NCI-H460 (cell line): ENCODE measurements at places on chromosomes 16 and 17. TPM values are rescaled to one million over a fixed set of nuclear protein-coding genes. Genes with fewer than 3 reads are reported as not detected.
A peak's percentile ranks its signal among the peaks of the same experiment; 100 is the strongest.

The YPEL2 gene
- total RNA-seq, result 0.09 and 0.15 TPM in 2 replicates

DNA sequence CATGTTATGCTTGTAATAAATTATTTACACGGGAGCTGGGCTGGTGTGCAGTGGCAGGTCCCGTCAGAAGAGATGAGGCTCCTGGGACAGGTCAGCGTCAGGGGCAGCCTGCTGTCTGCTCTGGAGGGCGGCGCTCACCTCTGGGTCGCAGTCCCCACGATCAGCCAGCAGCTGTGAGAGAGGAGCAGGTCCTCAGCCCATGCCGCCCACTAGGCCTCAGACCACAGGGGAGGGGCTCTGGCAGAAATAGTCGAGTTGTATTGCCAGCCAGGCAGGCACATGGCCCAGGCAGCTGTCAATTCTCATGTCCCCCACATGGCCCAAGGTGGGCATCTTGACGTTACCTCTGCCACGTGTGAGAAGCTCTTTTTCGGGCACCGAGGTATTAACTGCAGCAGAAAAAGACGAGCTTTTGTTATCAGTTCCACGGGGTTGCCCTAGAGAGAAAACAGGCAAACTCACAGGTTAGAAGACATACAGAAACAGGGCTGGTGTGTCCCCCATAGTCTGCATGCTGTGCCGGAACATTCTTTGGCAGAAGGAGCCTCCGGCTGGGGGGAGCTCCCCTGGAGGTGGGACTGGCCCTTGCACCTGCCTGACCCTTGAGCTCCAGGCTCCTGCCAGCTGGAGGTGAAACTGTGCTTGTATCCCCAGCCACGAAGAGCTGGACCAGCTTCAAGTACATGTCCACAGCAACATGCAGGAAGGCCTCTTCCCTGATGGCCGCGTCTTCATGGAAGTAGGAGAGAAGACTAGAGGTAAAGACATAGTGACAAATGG is 17.4 kb downstream of the ZNF276 start:
- DNase-seq, result no peak

DNA sequence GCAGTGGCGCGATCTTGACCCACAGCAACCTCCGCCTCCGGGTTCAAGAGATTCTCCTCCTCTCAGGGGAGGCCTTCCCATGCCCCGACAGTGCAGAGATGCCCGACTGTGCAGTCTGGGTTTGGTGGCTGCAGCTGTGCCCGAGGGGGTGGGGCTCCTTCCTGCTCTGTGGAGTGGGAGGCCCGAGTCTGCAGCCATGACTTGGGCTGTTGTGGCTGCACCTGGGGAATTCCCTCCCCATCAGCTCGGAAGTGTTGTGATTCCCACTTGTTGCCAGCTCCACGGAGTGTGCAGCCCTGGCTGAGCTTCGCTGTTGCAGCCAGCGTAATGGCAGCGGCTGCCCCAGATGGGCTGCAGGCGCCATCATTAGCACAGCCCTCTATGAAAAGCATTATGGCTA is 66.4 kb upstream of the SMIM36 start:
- no peak for DNase-seq

- DNase-seq, result peak; percentile 80
These were observed at the start of gene CRISPLD2 for GRCh38 chr16:84819644-84820304. CRISPLD2 (plus strand) TSS chr16:84819985; CDS start chr16:84838496, 18,511 bp downstream.
